Activated CD4-positive, alpha-beta T cell treated with anti-CD3 and anti-CD28 coated beads, Interleukin-2, amount 50 U/mL, for 16 hours (primary cell): ENCODE measurements at places on chromosomes 12 and 14.

DNA sequence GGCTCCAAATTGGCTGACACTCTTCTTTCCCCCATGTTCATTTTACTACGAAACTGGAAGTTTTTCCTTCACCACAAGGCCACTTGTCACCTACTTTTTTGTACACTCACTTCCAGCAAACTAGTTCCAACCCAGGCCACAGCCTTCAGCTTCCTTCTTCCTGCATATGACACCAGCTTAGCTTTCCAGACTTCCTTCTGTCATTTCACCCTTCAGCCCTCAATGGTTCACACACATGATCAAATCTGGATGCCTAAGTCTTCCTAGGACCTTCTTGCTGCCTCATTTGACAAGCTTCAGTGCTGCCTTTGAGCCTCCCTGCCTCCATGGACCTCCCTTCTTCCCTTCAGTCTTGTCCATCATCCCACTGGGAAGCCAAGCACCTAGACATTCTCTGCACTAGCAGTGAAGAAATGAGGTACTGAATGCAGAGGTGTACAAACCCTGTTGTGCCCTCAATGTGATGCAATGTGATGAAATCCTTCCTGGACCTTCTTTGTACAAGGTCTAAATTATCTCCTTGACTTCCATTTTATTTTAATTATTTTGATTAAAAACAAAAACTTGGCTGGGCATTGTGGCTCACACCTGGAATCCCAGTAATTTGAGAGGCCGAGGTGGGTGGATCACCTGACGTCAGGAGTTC lies 4.3 kb upstream of the REC8 start:
- no peak for DNase-seq

DNA sequence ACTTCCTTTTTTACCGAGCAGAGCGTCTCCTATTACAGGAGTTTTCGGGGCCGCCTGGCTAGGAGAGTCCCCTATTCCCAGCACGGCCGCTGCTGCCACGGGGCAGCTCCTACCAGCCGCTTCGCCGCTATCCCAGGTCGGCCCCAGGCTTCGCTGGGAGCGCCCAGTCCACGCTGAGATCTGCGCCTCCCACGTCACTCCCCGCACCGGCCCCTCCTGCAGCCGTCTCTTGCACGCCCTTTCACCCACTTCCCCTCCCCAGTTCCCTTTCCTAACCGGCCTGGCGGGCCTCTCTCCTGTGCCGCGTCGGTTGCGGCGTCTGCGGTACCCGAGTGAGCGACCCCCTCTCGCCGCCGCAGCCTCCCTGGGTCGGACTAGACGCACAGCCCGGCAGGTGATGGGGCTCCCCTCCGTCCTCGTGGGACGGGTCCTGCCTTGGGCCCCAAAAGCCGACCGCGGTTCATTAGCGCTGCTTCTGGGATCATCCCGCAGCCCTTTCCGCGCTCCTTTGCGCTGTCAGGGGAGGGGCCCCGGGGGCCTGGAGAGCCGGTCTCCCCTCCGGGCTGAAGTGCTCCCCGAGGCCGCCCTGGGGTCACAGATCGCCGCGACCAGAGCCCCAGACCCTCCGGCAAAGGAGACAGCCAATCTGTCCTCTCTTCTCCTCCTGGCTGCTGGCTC lies 1318.4 kb downstream of the TMEM121 start:
- peak; percentile 43 for DNase-seq

GRCh38 chr14:35826218-35826951 lies at the start of gene BRMS1L:
BRMS1L (plus strand) TSS chr14:35826338; CDS start chr14:35826517, 179 bp downstream.
- DNase-seq = peak; percentile 99

GRCh38 chr12:112111931-112112330 lies 3.3 kb upstream of the NAA25 start:
- no peak for DNase-seq

DNA sequence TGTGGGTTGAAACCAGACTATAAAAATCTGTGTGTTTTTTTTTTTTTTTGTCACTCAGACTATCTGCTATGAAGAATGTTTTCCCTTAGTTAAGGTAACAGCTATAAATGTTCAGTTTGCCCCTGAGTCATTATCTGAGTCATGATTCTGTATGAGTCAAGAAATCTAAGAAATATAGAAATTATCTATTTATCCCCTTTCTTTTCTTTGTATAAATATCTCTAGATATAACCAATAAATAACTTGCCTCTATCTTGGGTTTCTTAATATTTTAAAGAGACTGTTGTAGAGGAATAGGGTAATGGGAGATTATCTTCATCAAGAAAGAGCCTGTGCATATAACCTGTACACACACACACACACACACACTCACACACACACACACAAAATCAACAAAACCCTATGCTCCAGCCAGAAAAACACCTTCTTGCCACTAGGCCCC lies 161.7 kb upstream of the EEA1 start:
- no peak for DNase-seq

GRCh38 chr12:52517888-52518287 lies 2.3 kb downstream of the KRT5 start:
- DNase-seq = no peak

GRCh38 chr14:104879983-104880565 lies 15.0 kb downstream of the CEP170B start:
- DNase-seq = no peak

GRCh38 chr12:43273467-43273866 lies 278.5 kb downstream of the ADAMTS20 start:
- no peak for DNase-seq

DNA sequence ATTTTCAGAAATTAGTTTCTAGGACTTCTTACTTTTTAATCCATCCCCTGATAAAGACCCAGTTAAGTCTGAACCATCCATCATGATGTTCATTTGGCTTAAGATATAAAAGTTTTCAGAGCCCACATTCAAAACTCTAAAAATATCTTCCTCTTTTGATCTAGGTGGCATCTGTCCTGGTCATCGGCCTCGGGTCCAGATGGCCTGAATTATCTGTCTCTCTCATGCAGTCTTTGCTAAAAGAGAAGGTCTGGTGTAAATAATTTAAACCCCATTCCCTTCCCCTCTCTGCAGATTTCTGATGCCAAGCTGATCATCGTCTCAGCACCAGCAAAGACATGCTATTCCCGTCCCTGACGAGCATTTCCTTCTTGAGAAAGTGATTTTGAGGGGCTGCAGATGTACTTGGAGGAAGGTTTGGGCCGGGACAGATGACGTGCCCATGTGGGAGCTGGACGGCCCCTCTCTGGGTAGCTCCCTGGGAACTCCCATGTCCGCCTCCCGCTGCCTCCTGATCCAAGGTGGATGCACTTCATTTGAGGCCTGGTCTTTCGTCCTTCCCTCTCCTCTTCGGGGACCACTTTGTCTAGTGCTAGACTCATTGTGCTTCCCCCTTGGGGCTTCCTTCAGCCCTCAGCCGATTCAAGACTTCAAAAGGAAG lies 173.0 kb upstream of the PRMT8 start:
- no peak for DNase-seq

DNA sequence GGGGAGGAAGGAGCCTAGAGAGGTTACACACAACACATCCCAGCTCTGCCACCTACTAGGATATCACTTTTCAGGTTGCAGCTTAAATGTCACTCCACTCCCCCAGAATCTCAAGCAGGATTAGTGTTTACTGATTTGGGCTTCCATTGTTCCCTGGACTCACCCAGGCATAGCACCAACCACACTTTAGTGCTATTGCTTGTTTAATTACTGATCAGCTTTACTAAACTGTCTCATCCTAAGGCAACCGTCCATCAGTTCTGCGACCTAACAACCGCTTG lies 6.1 kb upstream of the KRT18 start:
- no peak for DNase-seq

GRCh38 chr12:104371043-104371870 lies 67.7 kb downstream of the EID3 start:
- no peak for DNase-seq

GRCh38 chr14:38004610-38004879 lies 203.2 kb upstream of the SSTR1 start:
- no peak for DNase-seq

DNA sequence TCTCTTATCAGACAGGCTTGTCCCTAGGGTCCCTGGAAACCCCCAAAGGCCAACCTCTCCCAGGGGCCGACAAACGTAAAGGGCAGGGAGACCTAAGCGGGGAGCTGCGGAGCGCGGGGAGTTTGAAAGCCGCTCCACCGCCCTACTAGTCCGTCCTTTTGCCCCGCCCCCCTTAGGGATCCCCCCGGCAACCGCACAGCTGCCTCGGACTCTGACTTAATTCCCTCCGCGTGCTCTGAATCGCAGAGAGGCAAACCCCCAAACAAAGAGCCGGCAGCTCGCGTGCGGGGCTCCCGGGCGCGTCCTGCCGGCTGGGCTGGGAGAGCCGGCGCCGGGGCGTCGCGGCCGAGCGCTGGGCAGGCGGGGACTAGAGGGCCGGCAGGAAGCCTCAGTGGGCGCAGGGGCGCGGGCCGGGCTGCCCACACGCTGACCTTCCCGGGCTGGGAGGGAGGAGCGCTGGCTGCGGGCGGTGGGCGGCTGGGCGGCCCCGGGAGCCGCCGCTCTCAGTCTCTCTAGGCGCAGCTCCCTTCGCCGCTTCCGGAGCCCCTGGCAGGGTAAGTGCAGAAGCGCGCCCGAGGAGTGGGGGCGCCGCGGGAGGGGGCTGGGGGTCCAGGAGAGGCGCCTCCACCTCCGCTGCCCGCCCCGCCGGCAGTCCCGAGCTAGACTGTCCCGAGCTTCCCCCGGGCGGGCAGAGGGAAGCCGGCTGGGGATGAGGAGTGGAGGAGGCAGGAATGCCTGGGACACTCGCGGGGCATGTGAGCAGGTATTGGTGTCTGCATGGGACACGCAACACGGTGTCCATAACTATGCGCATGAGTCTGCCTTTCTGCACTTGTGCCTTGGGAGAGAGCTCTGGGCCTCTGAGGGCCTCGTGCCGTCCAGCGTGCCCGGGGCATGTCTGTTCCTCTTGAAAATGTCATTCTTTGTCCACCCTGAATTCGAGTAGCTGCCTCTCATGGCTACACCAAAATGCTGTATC lies at the start of gene TSPAN11:
Gene TSPAN11, plus strand, starts transcription at position 506 of the 979 bp plus-strand sequence. CDS start 27,244 bp downstream, outside the sequence.
- DNase-seq = no peak

GRCh38 chr12:80490329-80490728 lies 46.3 kb downstream of the PTPRQ start:
- no peak for DNase-seq

- DNase-seq = no peak
These were observed 11.4 kb upstream of the CALCOCO1 start for GRCh38 chr12:53738406-53739213.

DNA sequence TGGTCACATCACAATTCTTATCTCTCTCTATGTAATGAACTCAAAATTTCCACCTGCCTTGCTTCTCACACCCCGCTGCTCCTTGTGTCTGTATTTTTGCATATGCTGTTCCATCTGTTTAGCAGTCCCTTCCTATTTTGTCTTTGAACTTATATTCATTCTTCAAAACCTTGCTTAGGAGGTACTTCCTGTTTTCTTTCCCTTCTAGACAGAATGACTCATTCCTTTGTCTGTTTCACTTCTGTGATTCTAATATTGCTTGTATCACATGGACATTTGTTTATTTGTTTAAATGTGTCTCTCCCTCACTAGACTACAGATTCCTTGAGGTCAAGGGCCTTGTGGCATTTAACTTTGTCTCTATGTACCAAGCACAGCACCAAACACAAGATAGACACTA lies 424.2 kb downstream of the ETNK1 start:
- no peak for DNase-seq

DNA sequence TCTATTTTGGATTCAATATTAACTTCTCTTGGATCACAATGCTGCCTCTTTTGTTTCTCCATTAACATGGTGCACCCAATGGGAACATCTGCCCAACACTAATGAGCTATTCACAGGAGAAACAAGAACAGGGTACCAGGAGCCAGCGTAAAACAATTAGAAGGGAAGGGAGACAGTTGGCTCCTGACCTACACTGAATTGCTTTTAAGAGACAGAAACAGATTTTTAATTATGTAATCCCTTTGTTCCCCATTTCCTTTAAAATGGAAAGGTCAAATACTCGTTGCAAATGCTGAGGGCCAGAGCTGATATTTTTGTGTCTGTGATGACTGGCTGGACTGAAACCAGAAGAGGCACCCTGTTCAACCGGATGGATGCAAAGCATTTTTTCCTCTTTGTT lies 108.3 kb downstream of the SEC23A start:
- no peak for DNase-seq

DNA sequence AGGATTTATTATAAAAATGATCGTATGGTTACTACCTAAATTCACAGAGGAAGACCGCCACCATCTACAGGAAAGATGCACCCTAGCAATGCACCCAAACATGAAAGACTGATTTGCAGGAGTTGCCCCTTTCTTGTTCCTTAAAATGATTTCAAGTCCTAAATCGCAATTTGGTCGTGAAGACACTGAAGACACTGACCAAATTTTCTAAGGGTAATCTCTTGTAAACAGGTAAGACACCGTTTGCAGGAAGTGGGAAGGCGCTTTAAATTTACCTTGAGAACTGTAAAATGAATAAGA lies 1.0 kb downstream of the SOS2 start:
- no peak for DNase-seq

DNA sequence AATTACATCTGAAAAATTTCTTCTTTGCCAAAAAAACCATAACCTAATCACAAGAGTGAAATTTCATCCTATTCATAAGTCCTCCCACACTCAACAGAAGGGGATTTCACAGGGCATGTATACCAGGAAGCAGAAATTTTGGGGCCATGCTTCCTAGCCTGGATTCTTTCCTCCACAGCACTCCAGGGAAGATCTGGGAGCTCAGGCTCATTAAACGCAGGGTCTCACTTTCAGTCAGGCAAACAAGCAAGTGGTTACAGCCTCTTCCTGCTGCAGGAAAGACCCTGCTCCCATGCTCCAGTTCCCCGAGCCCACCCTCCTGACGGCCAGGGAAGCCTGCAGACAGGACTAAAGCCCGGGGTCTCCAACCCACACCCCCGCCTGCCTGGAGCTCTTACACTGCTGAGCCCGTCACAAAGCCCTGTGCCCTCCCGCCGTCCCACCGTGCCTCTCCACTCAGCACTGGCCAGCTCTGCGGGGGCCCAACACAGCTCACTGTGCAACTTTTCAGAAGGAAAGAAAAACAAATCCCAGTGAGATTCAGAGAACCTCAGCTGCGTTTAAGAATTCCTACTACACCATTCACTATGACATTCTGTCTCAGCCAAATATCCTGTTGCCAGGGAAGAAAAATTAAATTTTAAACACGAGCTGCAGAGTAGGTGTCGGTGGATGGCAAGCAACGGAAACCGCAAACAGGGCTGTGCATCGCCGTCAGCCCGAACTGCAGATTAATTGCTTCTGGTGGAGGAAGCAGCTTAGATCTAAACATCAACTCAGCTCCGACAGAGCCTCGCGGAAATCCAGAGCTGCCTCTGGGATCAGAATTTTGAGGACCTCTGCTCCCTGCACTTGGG lies 106.7 kb upstream of the SFSWAP start:
- DNase-seq = peak; percentile 63

- DNase-seq = no peak
These were observed 29.1 kb upstream of the TRIM9 start for GRCh38 chr14:51124029-51124428.

DNA sequence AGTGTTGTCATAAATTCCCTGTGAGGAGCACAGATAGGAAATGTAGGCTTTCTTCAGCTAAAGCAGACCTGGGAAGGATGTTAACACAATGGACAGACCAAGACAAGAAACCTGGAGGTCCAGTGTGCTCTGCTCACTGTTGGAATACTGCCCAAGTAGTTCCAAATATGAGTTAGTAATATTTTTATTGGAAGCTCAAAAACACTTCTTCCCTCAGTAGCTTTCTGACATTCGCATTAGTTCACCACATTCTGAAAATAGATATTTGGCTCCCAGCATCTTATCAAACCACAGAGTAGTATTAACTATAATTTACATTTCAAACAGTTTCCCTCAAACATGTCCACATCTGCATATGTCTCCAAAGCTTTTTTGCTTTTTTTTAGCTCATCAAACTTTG lies 74.8 kb upstream of the PYGL start:
- no peak for DNase-seq

- no peak for DNase-seq
These were observed 111.1 kb downstream of the SMOC1 start for GRCh38 chr14:69990323-69990722.

GRCh38 chr12:121989276-121990113 lies 32.2 kb upstream of the BCL7A start:
- no peak for DNase-seq
